Activated CD4-positive, CD25-positive, alpha-beta regulatory T cell (primary cell): ENCODE measurements at places on chromosomes 11 and 22.

GRCh38 chr22:30036656-30037055, 43.6 kb upstream of the HORMAD2 start:
- no peak for DNase-seq

GRCh38 chr11:27255447-27255828, 107.6 kb downstream of the CCDC34 start:
- DNase-seq, result no peak

DNA sequence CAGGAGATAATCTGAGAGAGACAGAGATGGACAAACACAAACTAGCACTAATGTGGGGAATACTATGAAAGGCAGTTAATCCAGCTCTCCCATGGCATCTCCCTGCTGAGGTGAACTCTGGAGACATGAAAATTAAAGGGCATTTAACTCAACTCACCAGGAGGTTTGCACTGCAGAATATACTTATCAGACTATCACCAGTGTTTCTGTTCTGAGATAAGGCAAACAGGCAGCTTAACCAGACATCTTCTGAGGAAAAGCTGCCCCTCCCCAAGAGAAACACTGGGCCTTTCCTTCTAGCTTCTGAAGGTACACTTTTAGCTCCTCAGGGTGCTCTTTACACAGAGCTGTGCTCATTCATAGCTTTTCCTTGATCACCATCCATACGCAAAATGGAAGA, 85.5 kb downstream of the AMBRA1 start:
- DNase-seq, result no peak

- DNase-seq, result no peak
Observed at GRCh38 chr22:19959043-19959586, 17.5 kb upstream of the TXNRD2 start.

- DNase-seq, result no peak
Observed at GRCh38 chr22:34781681-34782080, 284.3 kb upstream of the ISX start.

- DNase-seq, result no peak
Observed at GRCh38 chr11:15558513-15559181, 443.9 kb downstream of the INSC start.

GRCh38 chr11:1479006-1479677, 7.4 kb downstream of the MOB2 start:
- DNase-seq, result no peak

DNA sequence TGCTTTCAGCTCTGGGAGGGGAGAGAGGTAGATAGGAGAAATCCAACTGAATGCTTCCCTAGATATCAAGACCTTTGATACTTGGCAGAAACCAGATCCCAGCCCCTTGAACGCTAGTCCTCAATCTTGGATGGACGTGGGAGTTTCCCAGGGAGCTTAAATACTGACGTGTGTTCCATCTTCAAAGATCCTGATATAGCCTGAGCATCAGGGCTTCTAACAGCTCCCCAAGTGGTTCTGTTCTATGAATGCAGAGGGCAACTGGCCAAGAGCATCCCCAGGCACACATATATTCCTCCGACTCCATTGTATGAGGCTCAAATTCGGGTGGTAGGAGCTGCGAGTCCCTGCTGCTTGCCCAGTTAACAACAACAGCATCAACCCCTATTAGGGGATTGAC, 8.7 kb upstream of the ACCS start:
- no peak for DNase-seq

DNA sequence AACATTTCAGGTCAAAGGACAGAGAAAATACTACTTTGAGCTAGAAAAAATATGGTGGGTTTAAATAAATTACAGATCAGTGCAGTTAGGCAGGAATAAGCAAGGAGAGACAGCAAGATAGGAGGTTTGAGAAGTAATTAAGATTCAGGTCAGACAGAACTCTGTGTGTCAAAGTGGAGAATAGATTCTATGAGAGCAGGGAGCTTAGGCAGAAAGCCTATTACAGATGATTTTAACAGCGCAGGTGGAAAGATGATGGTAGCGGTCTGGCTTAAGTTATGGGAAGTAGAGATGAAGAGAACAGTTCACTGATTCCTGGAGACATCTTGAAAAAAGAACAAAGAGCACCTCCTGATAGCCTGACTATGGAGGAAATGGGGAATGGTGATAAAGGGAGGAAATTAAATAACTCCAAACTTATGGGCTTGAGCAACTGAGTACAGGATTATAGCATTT, 106.0 kb downstream of the APIP start:
- DNase-seq, result no peak

GRCh38 chr11:110762590-110762989, 50.4 kb upstream of the ARHGAP20 start:
- DNase-seq, result no peak
